COLO829 (cell line): ENCODE measurements at places on chromosomes 6 and 20.

DNA sequence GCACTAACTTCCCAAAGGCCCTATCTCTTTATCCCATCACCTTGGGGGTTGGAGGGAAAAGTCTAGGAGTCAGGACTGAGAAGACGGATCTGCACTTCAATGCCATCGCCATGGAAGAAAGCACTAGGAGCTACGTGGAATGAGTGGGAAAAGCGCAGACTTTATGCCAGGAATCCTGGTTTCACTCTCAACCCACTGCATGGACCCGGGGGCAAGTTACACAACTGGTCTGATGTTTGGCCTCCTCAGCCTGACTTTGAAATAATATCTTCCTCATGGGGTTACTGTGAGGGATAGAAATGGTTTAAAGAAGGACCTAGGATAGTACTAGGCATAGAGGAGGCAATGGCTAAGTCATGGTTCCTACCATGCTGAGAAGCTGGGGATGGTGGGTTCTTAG, 13.5 kb upstream of the PSMG4 start:
- DNase-seq: no peak

DNA sequence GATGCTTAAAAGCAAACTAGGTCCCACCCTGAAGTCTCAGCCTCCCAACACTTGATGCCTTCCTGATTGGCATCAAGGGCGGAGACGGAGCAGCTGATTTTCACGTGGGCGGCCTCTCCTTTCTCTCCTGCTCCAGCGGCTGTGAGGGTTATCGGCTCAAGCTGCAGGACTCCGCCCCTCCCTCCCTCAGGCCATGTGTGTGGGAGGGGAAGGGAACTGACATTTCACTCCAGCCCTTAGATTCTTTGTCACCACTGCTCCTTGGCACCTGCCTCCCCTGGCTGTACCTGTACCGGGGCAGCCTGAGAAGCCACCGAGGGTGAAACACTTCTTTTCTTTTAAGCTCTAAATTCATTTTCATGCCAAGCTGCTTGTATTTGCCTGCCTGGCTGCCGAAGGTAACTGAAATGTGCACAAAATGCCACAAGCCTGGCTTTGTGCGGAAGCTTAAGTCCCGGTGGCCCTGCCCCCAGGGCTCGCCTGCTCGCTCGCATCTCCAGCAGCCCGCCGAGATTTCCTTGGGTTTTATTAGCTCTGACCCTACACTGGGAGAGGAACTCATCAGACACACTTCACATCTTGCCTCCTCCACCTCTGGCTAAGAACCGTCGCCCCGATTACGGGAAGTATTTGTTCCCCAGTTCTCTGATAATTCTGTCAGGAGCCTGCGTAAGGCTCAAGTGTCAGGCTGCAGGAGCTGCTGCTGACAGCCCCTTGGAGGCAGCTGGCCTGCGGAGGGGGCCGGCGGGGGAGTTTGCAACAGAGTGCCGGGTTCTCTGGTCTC, 9.6 kb upstream of the CPNE5 start:
- peak; percentile 94 for DNase-seq

- DNase-seq: peak; percentile 45
Observed at GRCh38 chr20:3887876-3888620, 1.1 kb upstream of the PANK2 start.

DNA sequence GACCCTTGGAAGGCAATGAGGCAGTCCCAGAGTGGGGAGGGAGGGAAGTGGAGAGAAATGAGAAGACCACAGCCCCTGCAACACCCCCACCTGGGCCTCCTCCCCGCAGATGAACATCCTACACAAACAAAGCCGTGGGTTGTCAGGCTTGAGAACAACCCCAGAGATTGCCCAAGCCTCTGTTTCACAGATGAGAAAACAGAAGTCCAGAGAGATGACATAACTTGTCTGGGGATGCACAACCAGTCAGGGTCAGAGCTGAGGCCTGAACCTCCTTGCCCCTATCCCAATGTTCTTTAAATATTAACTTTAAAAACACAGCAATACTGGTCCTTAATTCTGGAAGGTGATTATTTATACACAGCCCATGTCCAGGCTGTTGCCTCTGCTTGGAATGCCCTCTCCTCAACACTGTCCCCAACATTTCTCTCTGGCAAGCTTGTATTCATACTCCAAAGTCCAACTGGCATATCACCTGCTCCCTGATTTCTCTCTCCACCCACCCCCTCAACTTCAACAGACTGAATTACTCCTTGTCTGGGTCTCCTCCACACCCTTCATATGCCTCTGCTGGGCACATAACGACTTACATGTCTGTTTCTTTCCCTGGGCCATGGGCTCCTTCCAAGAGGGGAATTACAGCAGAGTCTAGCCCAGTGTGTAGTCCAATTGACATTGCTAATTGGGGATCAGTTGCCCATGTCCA, 135.5 kb upstream of the LRFN2 start:
- DNase-seq: no peak

DNA sequence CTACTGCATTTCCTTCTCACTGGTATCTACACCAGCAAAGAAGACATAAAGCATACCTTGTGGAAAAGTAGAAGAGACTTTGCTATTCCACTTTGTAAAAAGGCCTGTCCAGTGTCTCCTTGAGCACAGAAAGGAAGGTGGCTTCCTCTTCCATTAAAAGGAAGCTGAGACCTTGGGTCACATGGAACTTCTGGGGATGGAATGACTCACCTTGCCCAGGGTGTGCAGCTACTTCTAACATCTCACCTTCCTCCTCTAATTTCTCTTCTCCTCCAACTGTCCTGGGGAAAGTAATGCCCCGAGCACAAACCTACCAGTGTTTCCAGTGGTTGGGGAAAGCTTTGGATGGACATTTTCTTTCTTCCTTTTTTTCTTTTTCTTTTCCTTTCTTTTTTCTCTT, 848.8 kb upstream of the MAP3K7 start:
- no peak for DNase-seq

DNA sequence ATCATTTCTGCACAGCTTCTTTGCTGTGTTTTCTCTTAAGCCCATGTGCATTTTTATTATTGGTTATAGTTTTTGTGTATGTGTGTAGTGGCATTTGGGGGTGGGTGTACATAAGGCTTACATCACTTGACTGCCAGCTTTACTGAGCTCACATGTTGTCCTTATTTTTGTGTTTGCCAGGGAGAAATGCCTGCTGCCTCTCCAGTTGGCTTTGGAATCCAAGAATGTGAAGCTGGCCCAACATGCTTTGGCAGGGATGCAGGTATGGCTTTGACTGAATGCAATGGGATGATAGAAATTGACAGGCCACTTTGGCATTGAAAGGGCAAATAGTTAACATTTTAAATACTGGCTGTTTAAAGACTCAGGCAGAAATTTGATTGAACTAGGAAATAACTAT, 11.4 kb downstream of the PBOV1 start:
- no peak for DNase-seq

GRCh38 chr6:14258695-14259593, 141.4 kb downstream of the CD83 start:
- DNase-seq: no peak

GRCh38 chr6:9540534-9541126, 874.2 kb downstream of the TFAP2A start:
- DNase-seq: peak; percentile 69

- no peak for DNase-seq
Observed at GRCh38 chr20:25148181-25148981, 47.1 kb upstream of the ENTPD6 start.

DNA sequence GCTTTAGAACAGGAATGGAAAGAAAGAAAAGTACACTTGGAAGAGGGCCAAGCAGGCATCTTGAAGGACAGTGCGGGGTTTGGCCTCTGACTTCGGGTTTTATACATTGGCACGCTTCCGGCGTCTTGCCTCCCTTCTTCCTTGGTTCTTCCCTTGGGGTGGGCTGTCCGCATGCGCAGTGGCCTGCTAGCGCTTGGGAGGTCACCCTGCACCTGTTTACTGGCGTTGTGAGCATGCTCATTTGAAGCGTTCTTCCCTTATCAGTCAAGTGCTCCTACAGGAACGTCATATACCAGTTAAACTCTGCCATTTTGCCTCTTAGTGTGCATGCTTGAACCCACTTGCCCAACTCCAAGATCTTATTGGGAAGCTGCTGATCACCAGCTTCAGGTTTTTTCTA, 230.0 kb downstream of the TTLL2 start:
- DNase-seq: no peak

DNA sequence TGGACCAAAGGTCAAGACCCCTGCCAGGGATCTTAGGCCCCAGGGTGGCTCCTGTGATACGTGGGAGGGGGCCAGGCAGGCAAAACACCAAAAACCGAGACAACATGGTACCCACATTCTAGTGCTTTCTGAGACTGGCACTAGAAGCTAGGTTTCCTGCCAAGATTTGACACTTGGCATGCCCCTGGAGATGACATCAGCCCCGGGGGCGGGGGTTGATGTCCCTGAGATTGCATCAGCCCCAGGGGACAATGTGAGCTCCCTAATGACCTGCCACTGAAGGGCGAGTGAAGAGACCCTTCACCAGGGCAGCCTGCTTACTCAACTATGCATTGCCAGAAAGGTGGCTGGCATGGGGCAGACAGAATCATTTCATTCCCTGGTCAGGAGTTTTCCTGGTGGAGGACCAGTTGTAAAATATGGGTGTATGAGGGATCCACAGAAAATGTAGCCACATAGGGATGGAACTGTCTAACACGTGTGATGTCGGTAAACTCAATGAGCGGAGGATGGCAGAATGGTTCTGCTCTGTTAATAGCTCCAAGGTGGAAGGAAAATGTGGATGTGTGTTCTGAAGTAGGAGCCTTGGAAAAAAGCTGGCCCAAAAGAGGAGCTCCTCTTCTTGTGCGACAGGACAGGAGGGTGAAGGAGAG, 219.7 kb downstream of the UNC5CL start:
- no peak for DNase-seq

- no peak for DNase-seq
Observed at GRCh38 chr20:45318948-45319347, 10.8 kb upstream of the MATN4 start.

- DNase-seq: no peak
Observed at GRCh38 chr20:22908437-22908836, 126.7 kb upstream of the SSTR4 start.
